ENCODE measurements at places on chromosomes 7 and 10.

- no peak for DNase-seq
Observed at GRCh38 chr10:69043931-69044531, 43.9 kb upstream of the SRGN start.

DNA sequence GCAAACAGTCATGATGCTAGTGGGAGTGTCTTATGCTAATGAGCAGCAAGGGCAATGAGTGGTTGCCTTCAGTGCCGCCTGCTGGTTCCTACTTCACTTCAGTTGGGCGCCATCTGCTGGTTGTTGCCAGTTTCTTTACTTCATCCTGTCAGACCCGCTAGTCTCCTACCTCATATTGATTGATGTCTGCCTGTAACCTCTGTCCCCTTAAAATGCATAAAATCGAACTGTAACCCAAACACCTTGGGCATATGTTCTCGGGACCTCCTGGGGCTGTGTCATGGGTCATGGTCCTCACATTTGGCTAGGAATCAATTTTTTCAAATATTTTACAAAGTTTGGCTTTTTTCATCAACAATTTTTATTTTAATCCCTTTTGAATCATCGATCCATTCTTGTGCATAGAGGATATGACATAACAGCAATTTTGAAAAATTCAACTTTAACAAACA, 62.8 kb upstream of the C7orf33 start:
- DNase-seq, result peak; percentile 48

DNA sequence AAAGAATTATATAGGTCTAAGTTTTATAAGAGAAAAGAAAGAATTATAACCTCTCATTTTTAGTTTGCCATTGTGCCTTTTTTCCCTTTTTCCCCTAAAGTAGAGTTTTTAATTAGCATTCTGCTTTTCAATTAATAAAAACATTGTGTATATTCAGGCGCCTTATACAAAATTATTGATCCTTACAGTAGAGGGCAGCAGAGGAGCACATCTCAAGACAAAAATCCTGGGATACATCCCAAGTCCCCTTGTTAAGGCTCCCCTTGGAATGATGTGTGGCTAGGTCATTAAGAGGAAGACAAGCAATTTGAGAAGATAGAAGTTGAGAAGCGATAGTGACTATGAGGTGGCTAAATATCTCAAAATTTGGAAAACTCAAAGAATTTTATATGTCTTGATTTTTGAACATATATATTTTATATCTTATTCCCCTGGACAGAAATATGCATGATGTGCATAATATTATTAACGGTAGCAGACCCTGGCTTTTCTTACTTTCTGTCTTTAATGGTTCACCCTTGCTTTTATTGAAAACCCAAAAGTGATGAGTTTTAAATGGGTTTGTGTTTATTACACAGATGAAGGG, 19.1 kb upstream of the TPK1 start:
- DNase-seq, result no peak

GRCh38 chr10:99232360-99232999, 3.2 kb downstream of the HPSE2 start:
- no peak for DNase-seq

GRCh38 chr10:110840225-110840922, 31.4 kb upstream of the PDCD4 start:
- DNase-seq, result no peak

DNA sequence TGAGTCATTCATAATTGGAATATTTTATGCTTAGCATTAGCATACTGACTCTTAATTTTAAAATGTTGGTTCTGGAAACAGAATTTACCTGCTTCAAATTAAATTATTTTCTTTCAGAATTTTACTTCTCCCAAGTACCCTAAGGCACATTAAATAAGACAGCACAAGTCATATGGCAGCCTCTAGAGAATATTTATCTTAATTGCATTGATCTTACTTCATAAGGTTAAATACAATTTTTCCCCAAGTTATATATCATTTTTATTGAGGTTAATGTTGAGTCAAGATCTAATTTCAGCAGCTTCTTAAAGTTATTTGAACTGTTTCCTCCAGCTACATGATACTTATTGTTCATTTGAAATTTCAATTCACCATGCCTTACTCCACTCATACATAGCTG, 123.1 kb upstream of the IMMP2L start:
- DNase-seq, result no peak

DNA sequence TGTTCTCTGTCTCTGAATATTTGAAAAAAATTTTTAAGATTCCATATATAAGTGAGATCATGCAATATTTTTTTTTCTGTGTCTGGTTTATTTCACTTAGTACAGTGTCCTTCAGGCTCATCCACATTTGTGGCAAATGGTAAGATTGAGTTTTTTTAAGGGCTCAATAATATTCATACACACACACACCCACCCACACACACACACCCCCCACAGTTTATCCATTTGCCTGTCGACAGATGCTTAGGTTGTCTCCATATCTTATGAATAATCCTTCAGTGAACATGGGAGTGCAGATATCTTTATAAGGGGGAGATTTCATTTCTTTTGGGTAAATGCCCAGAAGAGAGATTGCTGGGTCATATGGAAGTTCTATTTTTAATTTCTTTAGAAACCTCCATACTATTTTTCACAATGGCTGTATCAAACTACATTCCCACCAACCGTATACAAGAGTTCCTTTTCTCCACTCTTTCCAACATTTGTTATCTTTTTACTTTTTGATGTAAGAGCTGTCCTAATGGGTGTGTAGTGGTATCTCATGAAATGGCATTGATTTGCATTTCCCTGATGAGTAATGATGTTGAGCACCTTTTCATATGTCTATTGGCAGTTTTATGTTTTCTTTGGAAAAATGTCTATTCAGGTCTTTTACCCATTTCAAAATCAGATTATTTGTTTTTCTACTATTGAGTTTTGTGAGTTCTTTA, 35.0 kb downstream of the AUTS2 start:
- no peak for DNase-seq

- no peak for DNase-seq
Observed at GRCh38 chr7:5217851-5218331, 27.9 kb downstream of the WIPI2 start.

- DNase-seq, result no peak
Observed at GRCh38 chr7:139825666-139826290, 3.3 kb upstream of the TBXAS1 start.

GRCh38 chr10:36721871-36722270, 403.5 kb upstream of the ANKRD30A start:
- DNase-seq, result no peak

- no peak for DNase-seq
Observed at GRCh38 chr10:96651998-96652431, 65.2 kb upstream of the TM9SF3 start.

DNA sequence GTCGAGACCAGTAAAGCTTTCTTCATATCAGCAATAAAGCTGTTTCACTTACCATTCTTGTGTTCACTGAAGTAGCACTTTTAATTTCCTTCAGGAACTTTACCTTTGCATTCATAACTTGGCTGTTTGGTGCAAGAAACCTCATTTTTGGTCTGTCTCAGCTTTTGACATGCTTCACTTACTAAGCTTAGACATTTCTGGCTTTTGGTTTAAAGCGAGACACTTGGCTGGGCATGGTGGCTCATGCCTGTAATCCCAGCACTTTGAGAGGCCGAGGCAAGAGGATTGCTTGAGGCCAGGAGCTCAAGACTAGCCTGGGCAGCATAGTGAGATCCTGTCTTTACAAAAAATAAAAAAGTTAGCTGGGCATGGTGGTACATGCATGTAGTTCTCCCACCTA, 15.8 kb downstream of the PLEKHA1 start:
- DNase-seq, result no peak

DNA sequence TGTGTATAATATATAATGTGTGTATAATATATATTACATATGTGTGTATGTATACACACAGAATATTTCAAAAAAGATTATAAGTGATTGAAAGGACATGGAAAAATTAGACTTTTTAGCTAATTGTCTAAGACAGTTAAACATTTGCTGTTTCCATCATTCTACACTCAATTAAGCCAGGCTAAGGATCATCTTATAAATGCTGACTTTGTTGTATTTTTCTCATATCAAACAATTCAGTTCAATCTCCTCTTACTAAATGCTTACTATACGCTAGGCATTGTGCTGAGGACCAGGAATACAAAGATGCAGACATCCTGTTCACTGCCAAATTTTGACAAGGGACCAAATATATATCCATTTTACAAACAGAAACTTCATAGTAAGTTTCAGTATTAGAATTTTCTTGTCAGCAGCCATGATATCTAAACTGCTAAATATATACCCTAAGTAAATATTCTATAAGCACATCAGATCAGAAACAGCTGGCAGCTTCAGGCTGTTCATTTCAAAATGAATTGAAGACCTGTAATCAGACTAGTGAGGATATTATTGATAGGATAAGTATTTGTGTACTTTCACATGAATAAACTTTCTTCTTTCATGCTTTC, 10.3 kb upstream of the LRRN3 start:
- no peak for DNase-seq

DNA sequence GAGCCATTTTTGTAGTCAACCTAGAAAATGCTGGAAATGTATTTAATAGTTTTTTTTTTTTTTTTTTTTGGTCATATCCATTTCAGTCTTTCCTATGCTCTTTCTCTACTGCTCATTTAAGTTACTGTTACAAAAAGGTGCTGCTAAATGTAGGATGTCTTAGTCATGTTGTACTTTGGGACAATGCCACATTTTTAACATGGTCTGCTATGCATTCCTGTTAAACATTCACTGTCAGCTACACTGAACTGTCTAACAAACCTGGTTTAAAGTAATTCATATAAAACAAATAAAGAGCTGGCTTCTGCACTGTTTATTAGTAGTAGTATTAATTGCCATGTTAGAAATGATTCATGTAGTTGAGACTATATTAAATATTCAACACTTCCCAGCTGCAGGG, 108.6 kb downstream of the NSUN6 start:
- no peak for DNase-seq

DNA sequence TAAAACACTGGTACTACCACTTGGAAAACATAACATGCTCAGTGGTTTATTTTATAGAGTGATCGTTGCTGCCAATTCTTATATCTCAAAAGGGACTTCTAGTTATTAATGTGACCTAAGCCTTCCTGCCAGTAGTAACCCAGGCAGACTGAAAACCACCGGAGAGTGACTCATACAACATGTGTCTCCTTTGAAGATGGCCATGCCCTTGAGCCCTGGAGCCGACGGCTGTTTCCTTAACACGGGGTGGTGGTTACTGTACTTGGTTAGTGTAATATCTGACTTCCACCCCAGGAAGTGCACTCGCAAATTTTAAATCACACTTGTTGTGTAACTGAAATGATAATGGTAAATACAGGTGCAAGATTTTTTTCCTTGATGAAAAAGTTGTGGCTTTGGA, 30.5 kb downstream of the JAKMIP3 start:
- no peak for DNase-seq

DNA sequence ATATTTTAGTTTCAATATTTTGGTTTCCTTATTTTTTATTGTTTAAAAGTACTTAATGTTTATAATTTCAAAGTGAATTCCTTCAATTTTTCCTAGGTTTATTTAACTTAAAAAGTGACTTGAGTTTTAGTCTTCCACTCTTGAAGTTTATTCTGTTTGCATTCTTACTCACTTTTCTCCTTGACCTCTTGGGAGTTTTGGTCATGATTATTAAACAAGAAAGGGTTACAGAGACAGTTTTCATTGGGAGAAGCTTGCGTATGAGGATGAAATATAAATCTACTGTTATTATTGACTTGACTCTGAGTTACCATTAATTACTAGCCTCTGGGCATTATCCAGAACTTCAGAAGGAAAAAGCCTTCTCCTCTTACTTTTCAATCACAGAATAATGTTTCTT, 216.0 kb downstream of the BMPER start:
- no peak for DNase-seq

GRCh38 chr7:36217211-36217960, 64.3 kb downstream of the EEPD1 start:
- DNase-seq, result no peak

- DNase-seq, result no peak
Observed at GRCh38 chr7:151176401-151176800, 8.9 kb upstream of the GBX1 start.

DNA sequence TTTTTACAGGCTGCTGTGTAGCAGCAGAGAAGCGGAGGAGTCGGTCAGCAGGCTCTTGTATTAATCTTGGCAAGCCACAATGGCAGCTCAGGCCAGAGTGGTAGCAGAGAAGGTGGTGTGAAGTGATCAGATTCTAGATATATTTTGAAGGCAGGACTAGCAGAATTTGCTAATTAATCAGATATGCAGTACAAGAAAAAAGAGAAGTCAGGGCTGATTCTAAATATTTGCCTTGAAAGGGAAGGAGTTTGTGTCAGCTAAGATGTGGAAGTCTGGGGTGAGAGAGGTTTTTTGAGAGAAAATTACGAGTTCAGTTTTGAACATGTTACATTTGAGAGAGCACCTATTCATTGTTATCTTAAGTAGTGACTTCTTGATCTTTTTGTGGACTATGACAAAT, 176.3 kb downstream of the WNT2 start:
- DNase-seq, result no peak

DNA sequence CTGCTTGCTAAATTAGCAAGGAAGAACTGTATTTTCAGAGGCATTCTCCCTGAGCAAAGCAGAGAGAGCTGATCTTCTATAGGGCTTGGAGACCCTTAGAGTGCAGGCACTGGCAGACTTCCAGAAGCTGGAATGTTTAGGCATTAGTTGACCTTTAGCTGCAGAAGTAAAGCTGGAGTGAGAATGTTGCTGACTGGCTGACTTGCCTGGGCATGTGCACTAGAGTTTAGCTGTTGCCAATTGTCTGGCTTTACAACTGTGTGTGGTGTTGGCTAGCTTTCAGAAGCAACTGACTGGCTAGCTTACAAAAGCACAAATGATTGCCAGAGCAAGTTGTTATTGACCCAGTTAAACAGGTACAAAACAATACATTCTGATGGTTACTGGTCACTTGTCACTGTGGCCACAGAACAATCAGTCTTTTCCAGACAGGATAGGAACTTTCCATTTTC, 25.1 kb downstream of the FAM13C start:
- no peak for DNase-seq

- DNase-seq, result no peak
Observed at GRCh38 chr10:30598105-30598776, 31.3 kb downstream of the LYZL2 start.

DNA sequence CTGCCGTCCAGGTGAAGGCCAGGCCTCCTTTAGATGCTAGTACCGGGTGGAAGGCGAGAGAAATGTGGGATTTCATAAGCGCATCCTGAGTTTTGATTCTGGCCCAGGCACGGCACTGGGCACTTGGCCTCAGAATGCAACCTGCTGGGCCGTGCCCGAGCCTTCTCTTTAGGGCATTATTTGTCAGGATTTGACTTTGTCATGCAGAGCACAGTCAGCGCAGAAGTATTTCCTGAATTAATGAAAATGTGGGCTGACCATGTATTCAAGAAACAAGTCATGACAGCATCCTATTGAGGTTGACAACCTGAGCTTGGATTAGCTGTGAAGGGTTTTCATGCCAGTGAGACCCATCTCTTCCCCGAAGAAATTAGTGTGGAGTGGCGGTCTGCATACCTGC, 34.4 kb downstream of the RCC1L start:
- no peak for DNase-seq

All from stimulated activated CD4-positive, alpha-beta T cell treated with anti-CD3 and anti-CD28 coated beads, Interleukin-1b, Interleukin-23, amount 100 ng/mL, for 1 hour (primary cell).